ENCODE measurements at places on chromosomes 2 and 18. TPM values are rescaled to one million over a fixed set of nuclear protein-coding genes. Genes with fewer than 3 reads are reported as not detected.

Gene CAPN14
- total RNA-seq = under 0.01 TPM

Gene CFC1
- not detected for total RNA-seq

Gene ASB3
- 16.3 TPM for total RNA-seq

Gene RMDN2
- total RNA-seq = 2.5 TPM

Gene PTPN2
- 29.1 TPM for total RNA-seq

Gene IL18R1
- 1.3 TPM for total RNA-seq

Gene SPDYA
- total RNA-seq = 0.17 TPM

Gene GPAT2
- 2.5 TPM for total RNA-seq

Gene TXNDC2
- not detected for total RNA-seq

Gene AFF3
- total RNA-seq = 11.3 TPM

Gene NEU2
- not detected for total RNA-seq

Gene VAMP8
- 2.5 TPM for total RNA-seq

Gene ALLC
- total RNA-seq = not detected

Gene SRD5A2
- total RNA-seq = not detected

Gene IL36B
- not detected for total RNA-seq

Gene CMPK2
- total RNA-seq = 0.30 TPM

Gene NCKAP1
- 59.6 TPM for total RNA-seq

Gene CABYR
- 6.7 TPM for total RNA-seq

Gene CLHC1
- 2.7 TPM for total RNA-seq

Gene TNFRSF11A
- 0.30 TPM for total RNA-seq

Gene CPS1
- total RNA-seq = 18.5 TPM

Gene CIDEA
- total RNA-seq = 0.84 TPM

Gene ANKRD23
- 0.89 TPM for total RNA-seq

Gene SCN2A
- 1.2 TPM for total RNA-seq

Gene ERBB4
- not detected for total RNA-seq

Gene CERKL
- total RNA-seq = 0.15 TPM

Gene TSN
- 40.7 TPM for total RNA-seq

Gene CBLN2
- total RNA-seq = not detected

Gene MRO
- total RNA-seq = 0.30 TPM
